ENCODE measurements at places on chromosomes 1 and 21.
A peak's percentile ranks its signal among the peaks of the same experiment; 100 is the strongest.

GRCh38 chr1:232890340-232890943 is 60.0 kb upstream of the NTPCR start:
- DNase-seq: no peak

DNA sequence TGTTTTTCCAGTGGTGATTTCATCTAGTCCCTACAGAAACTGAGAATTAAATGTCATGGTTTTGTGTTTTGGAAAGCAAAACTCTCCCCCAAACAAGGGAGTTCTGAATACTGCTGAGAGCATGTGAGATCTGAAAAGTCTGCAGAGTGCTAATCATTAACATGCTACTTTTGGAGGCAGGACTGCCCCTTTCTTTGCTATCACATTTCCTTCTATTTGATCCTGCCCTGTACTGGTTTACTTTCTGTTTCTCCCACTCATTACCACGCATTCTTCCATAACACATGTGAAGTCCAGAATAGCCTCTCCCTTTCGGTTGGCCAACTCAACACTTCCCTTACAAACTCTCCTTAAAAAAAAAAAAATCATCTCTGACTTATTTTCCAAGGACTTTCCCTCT is 63.6 kb downstream of the GADD45A start:
- no peak for DNase-seq

- no peak for DNase-seq
Measured at GRCh38 chr1:93178418-93178817, 1.8 kb downstream of the TMED5 start.

- no peak for DNase-seq
Measured at GRCh38 chr21:23743821-23744220, 1863.5 kb downstream of the MRPL39 start.

GRCh38 chr1:237303929-237304328 is 261.9 kb downstream of the RYR2 start:
- no peak for DNase-seq

DNA sequence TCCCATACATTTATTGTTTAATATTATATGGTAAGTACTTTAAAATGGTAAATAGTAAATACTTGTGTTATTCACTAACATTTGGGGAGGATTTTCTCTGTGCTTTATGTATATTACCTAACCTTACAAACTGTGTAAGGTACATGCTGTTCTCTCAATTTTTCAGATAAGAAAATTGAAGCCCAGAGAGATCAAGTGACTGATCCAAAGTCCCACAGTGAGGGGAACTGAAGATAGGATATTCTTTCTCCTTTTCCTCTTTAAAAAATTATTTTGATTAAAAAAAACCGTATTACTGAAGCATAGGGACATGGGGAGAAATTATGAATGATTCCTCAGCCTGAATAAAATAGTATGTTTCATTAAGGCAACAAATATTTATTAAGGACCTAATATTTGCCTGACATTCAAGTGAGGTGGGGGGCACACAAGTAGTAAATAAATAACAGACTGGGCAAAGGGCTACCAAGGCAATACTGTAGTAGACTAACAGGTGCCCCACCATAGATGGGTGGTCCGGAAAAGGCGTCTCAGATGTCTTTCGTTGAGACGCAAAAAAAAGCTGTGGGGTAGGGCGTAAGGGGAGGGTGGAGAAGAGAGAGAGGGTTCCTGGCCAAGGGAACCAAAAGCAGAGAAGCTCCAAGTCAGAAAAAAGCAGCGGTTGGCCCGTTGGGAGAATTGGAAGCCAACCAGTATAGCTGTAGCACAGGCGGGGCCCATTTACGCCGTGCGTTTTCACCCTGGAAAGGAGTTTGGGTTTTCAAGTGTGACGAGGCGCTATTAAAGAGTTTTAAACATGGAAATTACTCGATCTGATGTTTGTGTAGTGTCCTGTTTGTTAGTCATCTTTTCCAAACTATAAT is 944 bp upstream of the AGO3 start:
- peak; percentile 41 for DNase-seq

- DNase-seq: no peak
Measured at GRCh38 chr1:89953929-89954328, 41.0 kb upstream of the ZNF326 start.

GRCh38 chr21:33238565-33239255 is 9.0 kb downstream of the IFNAR2 start:
- peak; percentile 22 for DNase-seq

DNA sequence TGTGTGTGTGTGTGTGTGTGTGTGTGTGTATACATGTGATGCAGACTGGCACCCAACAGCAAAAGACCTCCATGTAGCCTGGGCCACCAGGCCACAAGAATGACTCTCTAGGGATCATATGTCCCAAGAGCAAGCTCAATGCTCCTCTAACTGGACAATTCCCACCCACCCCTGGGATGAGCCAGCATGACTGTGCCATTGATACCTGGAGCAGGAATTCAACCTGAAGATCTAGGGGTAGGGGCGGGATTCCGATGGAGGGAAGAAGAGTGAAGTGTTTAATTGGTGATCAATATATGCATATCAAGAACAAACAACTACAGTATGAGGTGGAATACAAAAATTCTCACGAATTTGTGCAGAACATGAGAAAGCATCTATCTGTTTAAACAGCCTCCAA is 136.2 kb downstream of the PSMG1 start:
- no peak for DNase-seq

DNA sequence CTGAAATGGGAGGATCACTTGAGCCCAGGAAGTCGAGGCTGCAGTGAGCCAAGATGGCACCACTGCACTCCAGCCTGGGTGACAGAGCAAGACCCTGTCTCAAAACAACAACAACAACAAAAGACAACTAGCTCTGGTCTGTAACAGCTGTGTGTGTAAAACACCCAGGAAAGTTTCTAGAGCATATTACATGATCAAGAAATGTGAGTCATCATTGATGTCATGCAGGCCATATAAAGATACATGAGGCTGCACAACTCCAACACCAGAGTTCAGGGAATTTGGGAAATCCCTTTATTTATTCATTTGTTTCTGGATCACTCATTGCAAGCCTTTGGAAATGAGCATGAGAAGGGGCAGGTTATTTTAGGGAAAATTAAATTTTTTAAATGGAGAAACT is 50.3 kb upstream of the CTPS1 start:
- DNase-seq: no peak

- peak; percentile 41 for DNase-seq
Measured at GRCh38 chr1:236395230-236395946, 1.3 kb downstream of the EDARADD start.

GRCh38 chr1:94678202-94678848 is 136.8 kb upstream of the F3 start:
- DNase-seq: no peak

DNA sequence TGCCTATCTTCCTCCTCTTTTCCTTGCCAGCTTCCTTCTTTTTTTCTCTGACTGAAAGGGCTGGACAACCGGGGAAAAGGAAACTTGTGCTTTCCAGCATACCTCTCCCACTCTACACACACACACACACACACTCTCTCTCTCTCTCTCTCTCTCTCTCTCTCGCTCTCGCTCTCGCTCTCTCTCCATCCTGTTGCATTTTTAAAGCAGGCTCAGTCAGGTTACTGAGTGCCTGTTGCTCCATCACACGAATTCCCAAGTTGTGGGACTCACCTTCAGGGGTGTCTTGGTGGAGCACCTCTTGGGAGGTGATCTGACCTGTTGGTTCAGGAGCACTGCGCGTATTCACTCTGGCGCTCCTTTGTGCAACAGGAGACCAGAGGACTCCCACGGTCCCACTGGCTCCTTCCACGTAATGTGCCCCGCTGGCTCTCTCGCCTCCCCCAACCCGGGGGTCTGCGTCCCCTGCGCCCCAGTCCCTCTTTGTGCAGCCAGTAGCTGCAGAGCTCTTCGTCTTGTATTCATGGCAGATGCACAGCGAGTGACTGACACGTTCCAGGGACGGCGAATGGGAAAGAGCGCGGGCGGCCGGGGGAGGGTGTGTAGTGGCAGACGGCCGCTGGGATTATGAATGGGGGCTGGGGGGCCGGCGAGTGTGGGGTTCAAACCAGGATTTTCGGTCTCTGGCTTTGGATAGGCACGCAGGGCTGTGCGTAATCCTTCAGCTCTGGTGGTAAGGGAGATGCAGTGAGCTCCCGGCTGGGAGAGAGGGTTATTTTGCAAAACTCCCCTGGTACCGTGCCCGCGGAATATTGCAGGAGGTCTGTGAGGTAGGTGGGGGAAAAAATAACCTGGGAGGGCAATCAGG is 660 bp upstream of the PDE4B start:
- no peak for DNase-seq
